ENCODE measurements at places on chromosomes 5 and 9. TPM values are rescaled to one million over a fixed set of nuclear protein-coding genes. Genes with fewer than 3 reads are reported as not detected.

The MYMK gene
- total RNA-seq = not detected

The CCDC192 gene
- total RNA-seq = not detected

GRCh38 chr5:173745557-173745956, 129.1 kb upstream of the BOD1 start:
- H3K4me3 ChIP-seq = no peak overlapping the region
- H3K4me1 ChIP-seq = peaks cover 11% of the 10 kb centered on the region
- DNase-seq = no peak
- no peaks in the 10 kb centered on the region for H3K27me3 ChIP-seq
- no peak overlapping the region for H3K27ac ChIP-seq

GRCh38 chr9:98944734-98945074, 997 bp downstream of the COL15A1 start:
- peaks cover 7% of the 10 kb centered on the region for H3K4me1 ChIP-seq
- H3K27me3 ChIP-seq = peaks cover 24% of the 10 kb centered on the region
- no peaks in the 10 kb centered on the region for H3K36me3 ChIP-seq
- H3K4me3 ChIP-seq = no peak overlapping the region

GRCh38 chr9:27545471-27545870, 15.9 kb upstream of the MOB3B start:
- no peaks in the 10 kb centered on the region for H3K27me3 ChIP-seq
- no peak for DNase-seq
- H3K4me1 ChIP-seq = no peaks in the 10 kb centered on the region
- peaks cover 13% of the 10 kb centered on the region for H3K36me3 ChIP-seq
- no peak overlapping the region for H3K27ac ChIP-seq

- H3K4me3 ChIP-seq = no peak overlapping the region
- H3K27ac ChIP-seq = no peak overlapping the region
- no peaks in the 10 kb centered on the region for H3K4me1 ChIP-seq
- no peaks in the 10 kb centered on the region for H3K36me3 ChIP-seq
- DNase-seq = no peak
Observed at GRCh38 chr9:129472651-129473102, 148.2 kb downstream of the C9orf50 start.

Measured in natural killer cell (primary cell).